ENCODE measurements at places on chromosomes 4 and X. TPM values are rescaled to one million over a fixed set of nuclear protein-coding genes. Genes with fewer than 3 reads are reported as not detected.

DNA sequence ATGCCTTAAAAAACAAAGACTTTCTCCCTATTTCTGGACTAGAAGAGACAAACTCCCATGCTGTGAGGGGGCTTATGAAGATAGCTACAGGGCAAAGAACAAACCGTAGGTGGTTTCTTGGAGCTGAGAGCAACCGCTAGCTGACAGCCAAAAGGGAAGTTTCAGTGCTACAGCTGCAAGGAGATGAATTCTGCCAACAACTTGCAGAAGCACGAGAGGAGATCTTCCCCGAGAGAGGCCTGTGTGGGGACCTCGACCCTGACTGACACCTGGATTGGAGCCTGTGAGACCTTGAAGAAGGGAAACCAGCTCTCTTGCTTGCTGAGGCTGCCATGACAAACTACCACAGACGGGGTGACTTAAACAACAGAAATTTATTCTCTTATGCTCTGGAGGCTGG lies 183.8 kb upstream of the VCX3A start:
- H3K27ac ChIP-seq: no peak overlapping the region
- H3K4me3 ChIP-seq: no peak overlapping the region
- DNase-seq: no peak
- no peaks in the 10 kb centered on the region for H3K27me3 ChIP-seq
- H3K36me3 ChIP-seq: peaks cover 4% of the 10 kb centered on the region
- no peaks in the 10 kb centered on the region for H3K4me1 ChIP-seq

- H3K4me3 ChIP-seq: no peak overlapping the region
- H3K36me3 ChIP-seq: no peaks in the 10 kb centered on the region
- no peak overlapping the region for H3K27ac ChIP-seq
- DNase-seq: no peak
- H3K4me1 ChIP-seq: peaks cover 9% of the 10 kb centered on the region
Measured at GRCh38 chrX:99603091-99603814, 806.8 kb downstream of the PCDH19 start.

DNA sequence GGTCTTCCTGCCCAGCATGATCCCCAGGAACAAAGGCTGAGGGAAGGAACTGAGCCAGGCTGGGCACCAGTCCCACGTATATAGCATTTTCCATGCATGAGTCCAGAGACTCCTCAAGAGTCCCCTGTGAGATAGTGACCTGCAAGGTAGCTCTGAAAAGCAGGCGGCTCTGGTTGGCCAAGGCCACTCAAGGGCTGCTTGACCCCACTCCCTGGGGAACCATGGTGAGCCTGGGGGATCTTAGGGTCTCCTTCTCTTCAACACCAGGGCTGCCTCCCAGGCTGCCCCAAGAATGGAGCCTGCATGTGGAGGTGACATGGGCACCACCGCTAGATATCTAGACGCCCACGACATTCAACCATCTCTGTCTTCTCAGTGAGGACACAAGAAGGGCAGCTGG lies 79.2 kb downstream of the SLC2A9 start:
- no peak overlapping the region for H3K27ac ChIP-seq
- no peak for DNase-seq

DNA sequence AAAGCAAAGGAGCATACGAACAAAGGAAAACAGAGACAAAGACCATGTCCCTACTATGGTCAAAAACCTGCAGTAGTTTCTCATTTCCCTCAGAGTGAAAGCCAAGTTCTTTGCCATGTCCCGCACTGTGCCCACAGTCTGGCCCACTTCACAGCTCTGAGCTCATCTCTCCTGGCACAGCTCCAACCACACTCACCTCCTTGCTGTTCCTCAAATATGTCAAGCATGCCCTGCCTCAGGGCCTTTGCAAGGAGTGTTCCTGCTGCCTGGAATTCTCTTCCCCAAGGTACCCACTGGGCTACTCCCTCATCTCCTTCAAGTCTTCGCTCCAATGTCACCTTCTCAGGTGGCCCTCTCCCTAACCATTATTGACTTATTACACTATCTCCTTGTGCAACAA lies 72.1 kb downstream of the COX18 start:
- no peaks in the 10 kb centered on the region for H3K4me1 ChIP-seq
- H3K27ac ChIP-seq: no peak overlapping the region
- DNase-seq: no peak
- H3K36me3 ChIP-seq: no peaks in the 10 kb centered on the region

DNA sequence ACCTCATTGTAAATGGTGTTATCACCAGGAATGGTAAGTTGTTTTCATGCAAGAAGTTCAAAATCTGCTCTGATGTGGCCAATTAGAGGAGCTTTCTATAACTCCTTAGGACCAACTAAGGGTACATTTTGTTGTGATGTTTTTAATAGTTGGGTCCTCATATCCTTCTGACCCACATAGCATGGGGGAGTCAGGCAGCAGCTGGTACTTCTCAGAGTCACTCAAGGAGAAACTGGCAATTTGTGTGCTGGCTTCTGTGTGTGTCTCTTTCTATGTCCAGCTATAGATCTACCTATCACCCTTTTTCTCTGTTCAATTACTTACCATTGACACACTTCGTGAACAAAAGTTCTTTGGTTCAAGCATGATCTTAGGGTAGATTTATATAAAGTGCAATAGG lies 194.3 kb upstream of the TENM3 start:
- H3K4me1 ChIP-seq: no peaks in the 10 kb centered on the region
- DNase-seq: no peak
- no peak overlapping the region for H3K4me3 ChIP-seq

DNA sequence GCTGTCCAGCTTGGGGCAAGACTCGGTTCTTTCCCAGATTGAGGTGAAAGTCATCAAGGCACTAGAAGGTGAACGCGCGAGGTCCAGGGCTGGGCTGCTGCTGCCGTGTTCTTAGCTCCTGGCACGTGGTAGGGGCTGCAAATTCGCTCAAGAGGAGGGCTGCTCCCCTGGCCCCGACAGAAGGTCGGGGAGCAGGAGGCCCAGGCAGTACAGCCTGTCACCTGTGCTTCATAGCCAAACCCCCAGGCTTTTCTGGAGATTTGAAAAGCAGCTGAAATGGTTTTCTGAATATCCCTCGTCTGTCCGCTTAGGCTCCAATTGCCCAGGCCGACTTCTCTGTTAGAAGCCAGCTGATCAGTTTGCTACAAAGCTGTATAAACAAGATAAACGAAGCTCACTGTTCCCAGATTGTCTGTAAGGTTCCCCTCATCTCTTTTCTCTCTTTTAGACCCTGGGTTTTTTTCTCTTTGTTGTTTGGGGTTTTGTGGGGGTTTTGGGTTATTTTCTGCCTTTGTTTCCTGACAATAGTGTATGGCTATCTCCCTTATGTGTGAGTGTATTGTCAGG lies 60.0 kb upstream of the STX18 start:
- H3K36me3 ChIP-seq: no peaks in the 10 kb centered on the region
- peaks cover 32% of the 10 kb centered on the region for H3K4me1 ChIP-seq
- no peaks in the 10 kb centered on the region for H3K27me3 ChIP-seq
- H3K27ac ChIP-seq: no peak overlapping the region

GRCh38 chr4:88257726-88258125 lies 26.6 kb downstream of the PPM1K start:
- no peak for DNase-seq
- H3K4me1 ChIP-seq: no peaks in the 10 kb centered on the region
- peaks cover 2% of the 10 kb centered on the region for H3K36me3 ChIP-seq
- no peaks in the 10 kb centered on the region for H3K27me3 ChIP-seq

DNA sequence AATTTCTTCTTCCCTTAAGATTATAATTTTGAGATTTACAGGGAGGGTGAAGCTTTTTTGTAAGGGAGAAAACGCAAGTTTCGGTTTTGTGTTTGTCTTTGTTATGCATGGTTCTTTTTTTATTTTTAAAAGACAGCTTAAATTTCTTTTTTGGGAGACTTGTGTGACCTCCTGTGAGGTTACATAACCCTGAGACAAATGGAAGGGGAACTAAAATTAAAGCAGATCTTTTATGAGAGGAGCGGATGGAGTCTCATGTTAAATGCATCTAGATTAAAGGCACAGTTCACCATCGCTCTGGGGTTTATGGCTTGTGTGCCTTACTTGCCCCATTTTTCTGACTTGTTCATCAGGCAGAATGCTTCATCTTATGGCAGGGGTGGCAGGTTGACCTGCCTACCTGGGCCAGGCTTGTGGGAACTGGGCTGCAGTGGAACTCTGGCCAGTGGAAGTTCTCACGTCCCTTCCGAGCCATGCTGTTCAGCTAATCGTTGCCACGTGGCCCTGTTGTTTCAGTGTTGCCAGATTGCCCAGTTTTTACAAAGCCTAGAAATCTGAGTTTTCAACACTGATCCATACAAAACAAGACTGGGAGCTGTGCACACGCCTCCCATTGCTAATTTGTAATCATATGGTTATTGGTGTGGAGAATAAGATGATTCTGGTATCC lies 291.8 kb downstream of the ARHGAP10 start:
- peaks cover 13% of the 10 kb centered on the region for H3K4me1 ChIP-seq
- no peak for DNase-seq
- no peak overlapping the region for H3K27ac ChIP-seq
- H3K27me3 ChIP-seq: no peaks in the 10 kb centered on the region

DNA sequence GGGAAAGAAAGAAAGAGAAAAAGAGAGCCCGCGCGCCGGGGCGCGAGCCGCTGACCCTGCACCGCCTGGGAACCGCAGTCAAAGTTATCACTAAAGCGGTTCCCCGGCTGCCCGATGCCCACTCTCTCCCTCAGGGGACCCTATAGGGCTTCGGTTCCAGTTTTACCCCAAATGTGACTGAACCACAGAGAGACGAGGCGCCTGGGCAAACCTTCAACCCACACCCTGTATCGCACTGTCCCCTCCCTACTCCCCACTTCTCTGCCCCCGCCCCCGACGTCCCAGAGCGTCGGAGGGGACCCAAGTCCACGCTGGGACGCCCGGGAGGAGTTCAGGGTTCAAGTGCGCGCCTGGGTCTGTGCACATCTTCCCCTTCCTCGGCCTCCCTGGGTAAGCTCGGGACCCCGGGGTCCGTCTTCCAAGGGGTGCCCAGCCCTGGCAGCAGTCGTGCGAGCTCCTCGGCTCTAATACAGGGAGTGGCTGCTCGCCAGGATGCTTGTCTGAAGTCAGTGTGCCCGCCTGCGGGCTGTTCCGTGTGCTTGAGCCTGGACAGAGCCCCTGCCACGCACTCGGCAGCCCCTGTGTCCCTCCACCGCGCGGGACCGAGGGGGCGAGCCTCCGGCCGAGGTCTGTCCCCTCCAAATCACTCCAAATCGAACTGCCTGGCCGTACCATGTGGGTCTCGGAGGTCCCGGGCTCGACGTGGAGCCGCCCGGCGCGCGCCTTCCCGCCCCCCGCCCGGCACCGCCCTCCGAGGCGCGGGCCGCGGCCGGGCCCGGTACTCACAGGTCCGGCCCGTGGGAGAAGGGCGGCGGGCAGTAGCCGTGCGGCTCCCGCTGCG lies 960 bp downstream of the TRPC3 start:
- peaks cover 73% of the 10 kb centered on the region for H3K27me3 ChIP-seq
- H3K36me3 ChIP-seq: no peaks in the 10 kb centered on the region
- no peak overlapping the region for H3K27ac ChIP-seq
- H3K4me3 ChIP-seq: peak overlapping the region; percentile 87
- H3K4me1 ChIP-seq: peaks cover 13% of the 10 kb centered on the region
- DNase-seq: peak; percentile 5

- no peak overlapping the region for H3K27ac ChIP-seq
- no peaks in the 10 kb centered on the region for H3K27me3 ChIP-seq
- no peak overlapping the region for H3K4me3 ChIP-seq
- no peaks in the 10 kb centered on the region for H3K4me1 ChIP-seq
- DNase-seq: no peak
Measured at GRCh38 chr4:22959483-22959882, 266.7 kb downstream of the GBA3 start.

GRCh38 chrX:101642093-101642492 lies 17.6 kb downstream of the ARMCX2 start:
- no peaks in the 10 kb centered on the region for H3K27me3 ChIP-seq
- H3K4me1 ChIP-seq: no peaks in the 10 kb centered on the region
- H3K36me3 ChIP-seq: no peaks in the 10 kb centered on the region
- no peak overlapping the region for H3K4me3 ChIP-seq
- H3K27ac ChIP-seq: no peak overlapping the region

GRCh38 chr4:3442959-3443749 lies 1.4 kb downstream of the HGFAC start:
- no peak overlapping the region for H3K4me3 ChIP-seq
- H3K27ac ChIP-seq: no peak overlapping the region
- peak; percentile 61 for DNase-seq
- H3K36me3 ChIP-seq: no peaks in the 10 kb centered on the region

DNA sequence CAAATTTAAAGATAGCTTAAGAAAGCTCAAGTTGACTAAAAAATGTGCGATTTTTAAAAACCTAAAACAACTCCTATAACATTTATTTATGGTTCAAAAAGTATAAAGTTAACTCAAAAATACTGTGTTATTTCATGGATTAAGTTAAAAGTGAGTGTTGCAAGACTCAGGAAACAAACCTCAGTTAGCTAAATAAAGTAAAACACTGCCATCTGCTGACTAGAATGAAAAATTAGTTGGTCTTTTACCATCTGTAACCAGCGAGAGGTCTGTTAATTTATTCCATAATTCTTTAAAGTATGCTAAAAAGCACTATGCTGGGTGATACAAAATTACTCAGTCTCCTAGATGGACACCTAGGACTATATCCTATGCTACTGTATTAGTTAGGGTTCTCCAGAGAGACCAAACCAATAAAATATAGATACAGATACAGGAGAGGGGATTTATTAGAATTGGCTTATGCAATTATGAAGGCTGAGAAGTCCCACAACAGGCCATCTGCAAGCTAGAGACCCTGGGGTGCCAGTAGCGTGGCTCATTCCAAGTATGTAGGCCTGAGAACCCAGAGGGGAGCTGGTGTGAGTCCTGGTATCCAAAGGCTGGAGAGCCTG lies 4.9 kb upstream of the WDFY3 start:
- H3K4me3 ChIP-seq: no peak overlapping the region
- no peak overlapping the region for H3K27ac ChIP-seq

GRCh38 chrX:107850422-107850765 lies 24.7 kb downstream of the MID2 start:
- no peak overlapping the region for H3K27ac ChIP-seq
- DNase-seq: no peak
- no peak overlapping the region for H3K4me3 ChIP-seq
- H3K36me3 ChIP-seq: peaks cover 4% of the 10 kb centered on the region
- H3K4me1 ChIP-seq: no peaks in the 10 kb centered on the region

GRCh38 chr4:15020502-15021286 lies 18.4 kb downstream of the CPEB2 start:
- no peak for DNase-seq
- H3K27ac ChIP-seq: no peak overlapping the region
- no peak overlapping the region for H3K4me3 ChIP-seq
- H3K36me3 ChIP-seq: no peaks in the 10 kb centered on the region

- H3K4me3 ChIP-seq: no peak overlapping the region
- H3K36me3 ChIP-seq: no peaks in the 10 kb centered on the region
- H3K4me1 ChIP-seq: no peaks in the 10 kb centered on the region
- no peak for DNase-seq
- no peaks in the 10 kb centered on the region for H3K27me3 ChIP-seq
Measured at GRCh38 chr4:19514276-19515070, 737.2 kb upstream of the SLIT2 start.

The PDHA2 gene
- not detected for total RNA-seq

The CENPVL1 gene
- 1.3 TPM for total RNA-seq

The CXCL11 gene
- not detected for total RNA-seq

The PHOX2B gene
- 28.4 TPM for total RNA-seq

The TRAPPC11 gene
- total RNA-seq: 38.2 TPM

The P2RY4 gene
- total RNA-seq: not detected

The NALF2 gene
- total RNA-seq: 5.7 TPM

The NAA11 gene
- total RNA-seq: not detected

The HTN3 gene
- not detected for total RNA-seq

The H2BW2 gene
- 0.20 TPM for total RNA-seq

All from neural crest cell (in vitro differentiated cells).